ENCODE measurements at places on chromosomes 2 and 18.

GRCh38 chr2:26786207-26787028, 562 bp downstream of the CENPA start:
- DNase-seq, result peak; percentile 28

DNA sequence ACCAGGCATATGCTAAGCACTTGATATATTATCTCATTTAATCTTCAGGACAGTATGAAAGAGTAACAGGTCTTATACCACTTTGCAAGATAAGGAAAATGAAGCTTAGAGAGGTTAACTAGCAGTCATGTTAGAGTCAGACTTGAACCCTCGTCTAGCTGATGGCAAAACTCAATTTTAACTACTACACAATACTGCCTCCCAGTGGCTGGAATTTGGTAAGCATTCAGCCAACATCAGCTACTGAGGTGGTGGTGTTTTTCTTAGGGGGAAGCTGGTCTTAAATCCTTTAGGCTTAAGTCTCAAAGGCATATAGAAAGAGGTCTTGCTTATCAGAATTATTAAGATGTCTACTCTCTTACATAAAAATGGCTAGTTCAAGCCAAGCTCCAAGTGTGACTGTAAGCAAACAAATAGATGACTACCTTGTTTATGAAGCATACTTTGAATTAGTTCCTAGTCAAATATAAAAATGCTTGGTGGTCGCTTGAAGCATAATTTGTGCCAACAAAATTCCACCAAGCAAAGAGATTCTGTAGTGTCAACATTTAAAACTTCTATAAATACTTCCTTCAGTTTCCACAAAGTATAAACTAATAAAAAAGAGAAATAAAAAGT, 325.4 kb upstream of the FIGN start:
- DNase-seq, result peak; percentile 21

DNA sequence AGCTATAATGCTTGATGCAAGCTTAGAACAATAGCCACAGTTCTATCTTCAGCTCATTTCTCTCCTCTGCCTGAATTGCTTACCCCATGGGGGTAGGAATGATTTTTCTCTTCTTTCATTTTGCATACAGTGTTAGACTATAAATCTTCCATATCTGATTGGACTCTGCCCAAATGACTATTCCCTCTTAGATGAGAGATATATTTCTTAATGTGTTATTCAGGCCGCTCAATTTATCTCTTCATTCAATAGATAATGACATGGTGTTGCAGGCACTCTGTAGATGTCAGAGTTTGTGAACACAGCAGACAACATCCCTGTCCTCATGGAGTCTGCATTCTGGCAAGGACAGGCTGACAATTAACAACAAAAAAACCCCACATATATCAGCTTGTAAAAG, 443.7 kb upstream of the CELF4 start:
- no peak for DNase-seq

DNA sequence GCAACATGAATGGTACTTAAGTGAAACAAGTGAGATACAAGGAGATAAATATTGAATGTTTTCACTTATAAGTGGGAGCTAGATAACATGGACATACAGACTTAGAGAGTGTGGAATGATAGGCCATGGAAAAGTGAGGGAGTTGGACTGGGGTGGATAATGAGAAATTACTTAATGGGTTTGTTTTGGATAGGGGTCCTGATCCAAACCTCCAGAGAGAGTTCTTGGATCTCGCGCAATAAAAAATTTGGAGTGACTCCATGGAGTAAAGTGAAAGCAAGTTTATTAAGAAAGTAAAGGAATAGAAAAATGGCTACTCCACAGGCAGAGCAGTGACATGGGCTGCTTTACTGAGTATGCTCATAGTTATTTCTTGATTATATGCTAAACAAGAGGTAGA, 508.9 kb downstream of the CNTNAP5 start:
- DNase-seq, result no peak

- DNase-seq, result no peak
Observed at GRCh38 chr2:709138-709765, 32.0 kb upstream of the TMEM18 start.

- no peak for DNase-seq
Observed at GRCh38 chr2:217478831-217479455, 523.9 kb downstream of the TNS1 start.

- DNase-seq, result no peak
Observed at GRCh38 chr2:7691961-7692656, 774.9 kb downstream of the RNF144A start.

GRCh38 chr2:226354434-226354833, 445.2 kb downstream of the IRS1 start:
- no peak for DNase-seq

DNA sequence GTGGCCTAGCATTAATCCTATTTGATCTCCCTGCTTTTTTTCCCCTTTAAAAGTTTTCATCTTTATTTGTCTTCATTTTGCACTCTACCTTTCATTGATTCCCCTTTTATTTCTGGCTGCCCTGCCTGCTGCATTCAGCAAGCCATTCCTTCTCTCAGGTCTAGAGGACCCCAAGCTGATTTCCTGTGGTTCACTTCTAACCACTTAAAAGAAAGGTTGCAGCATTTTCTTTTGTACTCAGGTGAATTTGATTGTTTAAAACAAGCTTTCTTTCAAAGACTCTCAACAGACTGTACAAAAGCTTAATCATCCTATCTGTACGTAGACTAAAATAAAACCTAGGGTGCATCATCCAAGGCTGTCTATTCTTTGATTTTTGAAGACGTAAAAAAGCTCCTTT, 160.3 kb downstream of the CSRNP3 start:
- DNase-seq, result no peak

DNA sequence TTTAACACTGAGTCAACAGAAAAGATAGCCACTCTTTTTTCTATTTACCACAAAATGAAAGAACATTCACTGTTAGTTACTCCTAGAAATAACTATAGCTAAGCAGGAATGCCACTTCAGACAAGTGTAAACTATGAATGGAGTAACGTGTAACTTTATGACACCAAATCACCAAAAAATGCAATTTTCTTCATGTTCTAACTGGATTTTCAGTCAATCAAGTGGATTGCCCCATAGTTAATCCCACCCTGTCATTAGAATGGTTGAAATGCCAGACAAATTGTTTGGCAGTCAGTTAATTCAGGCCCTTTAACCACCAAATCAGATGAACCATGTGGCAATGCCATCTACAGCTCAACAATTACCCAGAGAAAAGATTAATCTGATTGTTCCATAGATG, 9.9 kb downstream of the EPHA4 start:
- no peak for DNase-seq

DNA sequence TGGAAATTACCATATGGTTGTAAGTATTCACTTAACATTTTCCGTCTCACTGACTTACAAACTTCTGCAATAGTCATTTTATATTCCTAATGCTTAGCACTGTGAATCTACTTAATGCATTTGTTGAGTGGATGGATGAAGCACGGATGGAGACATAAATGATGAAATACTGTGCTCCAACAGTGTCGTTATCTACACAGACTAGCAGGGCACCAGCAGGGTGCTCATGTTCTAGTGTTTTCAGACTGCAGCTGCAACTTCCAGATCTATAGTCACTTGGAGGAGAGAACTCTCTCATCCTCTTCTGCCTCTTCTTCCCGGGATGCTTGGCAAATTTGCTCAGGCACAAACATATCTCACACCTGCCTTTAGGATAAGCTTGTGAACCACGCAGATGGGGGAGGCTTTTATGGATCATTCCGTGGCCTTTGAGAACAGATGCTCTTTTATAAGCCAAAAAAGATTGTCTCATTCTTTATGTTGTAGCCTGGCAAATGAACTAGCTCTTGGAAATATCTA, 797.7 kb downstream of the MBD2 start:
- DNase-seq, result no peak
